Fibroblast of skin of right quadriceps (primary cell): ENCODE measurements at places on chromosomes 6 and 20.

DNA sequence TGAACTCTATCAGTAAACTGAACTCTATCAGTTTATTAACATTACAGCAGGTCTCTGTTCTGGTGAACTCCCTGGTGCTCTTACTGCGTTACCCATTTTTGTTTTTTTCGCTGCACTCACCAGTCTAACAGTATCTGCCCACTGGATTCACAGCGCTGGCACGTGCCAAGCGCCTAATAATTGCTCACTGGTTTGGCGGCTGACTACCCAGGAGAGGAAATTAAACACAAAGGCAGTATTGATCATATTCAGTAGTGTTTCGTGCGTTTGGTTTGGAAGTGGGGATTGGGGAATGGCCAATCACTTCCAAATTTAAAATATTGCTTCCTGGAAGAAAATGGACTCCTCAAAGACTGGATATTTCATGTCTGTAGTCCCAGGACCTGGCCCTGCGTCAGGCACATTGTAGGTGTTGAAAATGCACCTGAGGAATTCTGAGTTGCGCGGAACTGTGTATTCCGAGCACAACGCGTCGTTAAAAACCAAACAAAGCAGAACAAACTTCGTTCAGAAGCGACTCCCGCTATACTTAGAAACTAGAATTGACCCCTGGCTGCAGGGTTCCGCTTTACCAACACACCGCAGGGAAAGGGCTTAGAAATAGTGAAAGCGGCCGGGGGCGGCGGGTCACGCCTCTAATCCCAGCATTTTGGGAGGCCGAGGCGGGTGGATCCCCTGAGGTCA lies 1.1 kb upstream of the RPS12 start:
- peak; percentile 10 for DNase-seq

DNA sequence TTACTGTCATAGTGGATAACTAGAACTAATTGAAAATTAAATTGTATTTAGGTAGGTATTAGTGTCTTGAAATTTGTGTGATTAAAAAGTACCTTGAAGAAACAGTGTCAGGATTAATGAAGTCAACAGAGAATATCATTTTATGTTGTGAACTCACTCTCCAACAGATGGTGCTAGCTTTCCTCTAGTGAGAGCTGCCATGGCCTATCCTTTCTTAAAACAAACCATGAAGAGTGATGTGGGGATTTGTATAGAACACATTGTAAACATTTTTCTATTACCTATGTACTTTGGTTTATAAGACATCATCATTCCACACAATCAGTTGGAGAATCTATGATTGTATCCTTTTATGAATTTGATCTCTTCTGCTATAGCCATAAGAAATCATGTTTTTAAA lies 4.8 kb upstream of the SRSF12 start:
- peak; percentile 31 for DNase-seq

- peak; percentile 33 for DNase-seq
Observed at GRCh38 chr6:128538763-128539162, 18.4 kb upstream of the PTPRK start.

DNA sequence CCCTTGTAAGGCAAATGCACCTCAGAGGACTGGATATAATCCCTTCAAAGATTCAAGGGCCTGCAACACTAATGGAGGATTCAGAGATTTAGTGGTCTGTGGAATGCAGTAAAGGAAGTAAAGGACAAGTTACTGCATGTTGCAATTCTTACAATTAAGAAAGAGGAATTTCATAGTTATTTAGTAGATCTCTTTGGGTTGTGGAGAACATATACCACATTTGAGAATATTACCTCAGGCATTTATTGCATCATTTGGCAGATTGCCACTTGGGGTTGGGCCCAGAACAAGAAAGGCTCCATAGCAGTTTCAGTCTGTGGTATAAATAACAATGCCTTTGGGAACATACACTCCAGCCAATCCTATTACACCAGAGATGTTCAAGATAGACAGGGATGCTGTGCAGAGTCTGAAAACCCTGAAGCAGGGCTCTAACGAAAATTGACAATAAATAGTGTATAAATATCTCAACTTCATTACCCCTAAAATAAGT lies 20.9 kb upstream of the EPM2A start:
- peak; percentile 97 for DNase-seq

DNA sequence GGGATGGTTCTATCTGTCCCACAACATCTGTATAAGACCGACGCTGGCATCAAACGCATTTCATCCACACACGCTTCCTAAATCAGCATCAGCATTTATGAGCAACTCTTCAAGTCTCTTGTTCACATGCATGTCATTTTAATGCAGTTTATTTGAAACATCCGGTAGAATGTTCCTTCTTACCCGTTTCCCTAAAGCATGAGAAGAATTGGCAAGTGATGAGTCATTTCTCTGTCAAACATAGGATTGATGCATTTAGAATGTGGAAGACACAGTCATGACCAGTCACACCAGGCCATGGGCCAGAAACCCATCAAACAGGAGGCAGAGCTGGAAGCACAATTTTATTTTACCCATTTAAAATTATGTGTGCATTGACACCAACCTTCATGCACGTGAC lies 122.8 kb downstream of the UST start:
- peak; percentile 96 for DNase-seq

DNA sequence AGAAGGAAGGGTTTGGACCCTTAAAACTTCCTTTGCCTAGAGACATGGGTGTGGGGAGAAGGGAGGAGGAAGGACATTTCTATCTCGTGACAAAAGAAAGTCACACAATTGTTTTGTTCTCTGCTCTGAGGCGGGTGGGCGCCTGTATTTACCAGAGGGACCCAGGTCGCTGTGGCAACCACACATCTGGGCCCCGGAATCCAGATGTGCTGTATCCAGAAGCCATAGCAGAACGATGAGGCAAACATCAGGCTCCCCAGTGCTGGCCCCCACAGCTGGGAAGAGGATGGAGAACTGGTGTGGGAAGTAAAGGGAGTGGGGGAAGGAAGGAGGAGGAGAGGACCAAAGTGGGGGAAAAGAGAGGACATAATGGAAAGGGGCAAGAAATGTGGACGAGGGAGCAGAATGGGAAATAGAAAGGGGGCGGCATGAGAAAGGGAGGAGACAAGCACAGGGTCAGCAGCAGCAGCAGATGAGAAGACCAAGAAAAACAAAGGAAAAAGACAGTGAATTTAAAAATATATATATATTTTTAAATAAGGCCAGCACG lies 3.4 kb upstream of the TNXB start:
- no peak for DNase-seq

GRCh38 chr6:136039185-136039584 lies 187.7 kb downstream of the PDE7B start:
- DNase-seq, result peak; percentile 46

GRCh38 chr6:141968632-141969031 lies 164.1 kb upstream of the GJE1 start:
- no peak for DNase-seq

DNA sequence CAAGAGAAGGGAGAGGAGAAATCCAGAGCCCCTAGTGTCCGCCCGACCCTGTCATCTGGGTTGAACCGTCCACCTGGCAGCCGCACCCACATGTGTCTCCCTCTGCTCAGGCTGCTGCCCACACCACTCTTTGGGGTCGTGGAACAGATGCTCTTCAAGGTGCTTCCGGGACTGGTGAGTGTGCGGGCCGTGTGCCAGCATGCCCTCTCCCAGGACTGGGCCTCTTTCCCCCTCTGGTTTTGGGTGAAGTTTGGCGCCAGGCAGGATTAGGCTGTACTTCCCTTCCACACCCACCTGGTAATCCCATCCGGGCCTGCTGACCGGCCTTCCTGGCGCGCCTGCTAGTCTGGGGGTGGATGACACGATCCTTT lies 7.9 kb downstream of the BPIFB3 start:
- no peak for DNase-seq

DNA sequence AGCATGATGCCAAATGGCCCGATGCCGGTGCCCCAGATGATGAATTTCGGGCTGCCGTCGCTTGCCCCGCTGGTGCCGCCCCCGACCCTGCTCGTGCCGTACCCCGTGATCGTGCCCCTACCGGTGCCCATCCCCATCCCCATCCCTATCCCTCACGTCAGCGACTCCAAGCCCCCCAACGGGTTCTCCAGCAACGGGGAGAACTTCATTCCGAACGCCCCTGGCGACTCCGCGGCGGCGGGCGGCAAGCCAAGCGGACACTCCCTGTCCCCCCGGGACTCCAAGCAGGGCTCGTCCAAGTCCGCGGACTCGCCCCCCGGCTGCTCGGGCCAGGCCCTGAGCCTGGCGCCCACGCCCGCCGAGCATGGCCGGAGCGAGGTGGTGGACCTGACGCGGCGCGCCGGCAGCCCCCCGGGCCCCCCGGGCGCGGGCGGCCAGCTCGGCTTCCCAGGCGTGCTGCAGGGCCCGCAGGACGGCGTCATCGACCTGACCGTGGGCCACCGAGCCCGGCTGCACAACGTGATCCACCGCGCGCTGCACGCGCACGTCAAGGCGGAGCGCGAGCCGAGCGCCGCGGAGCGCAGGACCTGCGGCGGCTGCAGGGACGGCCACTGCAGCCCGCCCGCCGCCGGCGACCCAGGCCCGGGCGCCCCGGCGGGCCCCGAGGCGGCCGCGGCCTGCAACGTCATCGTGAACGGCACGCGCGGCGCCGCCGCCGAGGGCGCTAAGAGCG lies 144.6 kb downstream of the SOBP start:
- DNase-seq, result no peak

- DNase-seq, result no peak
Observed at GRCh38 chr20:34095825-34096224, 16.2 kb downstream of the EIF2S2 start.

GRCh38 chr20:48828734-48829460 lies 1.1 kb upstream of the PREX1 start:
- no peak for DNase-seq

GRCh38 chr6:79536585-79536953 lies 661 bp downstream of the LCA5 start:
- DNase-seq, result peak; percentile 18

DNA sequence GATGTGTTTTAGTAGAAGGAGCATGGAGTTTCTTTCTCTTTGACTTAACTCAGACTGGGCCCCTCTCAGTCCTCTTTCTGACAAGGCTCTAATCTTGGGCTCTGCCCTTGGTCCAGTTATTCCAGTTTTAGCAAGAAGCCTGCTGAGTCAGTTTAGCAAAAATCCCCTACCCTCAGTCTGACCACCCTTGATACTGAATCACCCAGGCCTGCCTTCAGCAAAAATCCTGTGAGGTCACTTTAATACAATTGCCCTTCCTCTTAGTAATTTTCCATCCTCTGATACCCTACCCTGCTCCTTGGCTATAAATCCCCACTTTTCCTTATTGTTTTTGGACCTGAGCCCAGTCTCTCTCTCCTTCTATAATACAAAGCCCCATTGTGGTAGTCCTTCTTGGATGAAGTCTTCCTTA lies 326.7 kb upstream of the NOX3 start:
- DNase-seq, result peak; percentile 91

- DNase-seq, result peak; percentile 16
Observed at GRCh38 chr20:667351-668034, 8.1 kb downstream of the SCRT2 start.

GRCh38 chr6:54020334-54020733 lies 90.9 kb upstream of the MLIP start:
- peak; percentile 28 for DNase-seq

GRCh38 chr6:138724015-138724414 lies 49.6 kb upstream of the CCDC28A start:
- peak; percentile 2 for DNase-seq

- DNase-seq, result peak; percentile 70
Observed at GRCh38 chr6:25016014-25016720, 80.4 kb upstream of the RIPOR2 start.

- DNase-seq, result no peak
Observed at GRCh38 chr20:32140603-32141002, 31.1 kb downstream of the TM9SF4 start.

DNA sequence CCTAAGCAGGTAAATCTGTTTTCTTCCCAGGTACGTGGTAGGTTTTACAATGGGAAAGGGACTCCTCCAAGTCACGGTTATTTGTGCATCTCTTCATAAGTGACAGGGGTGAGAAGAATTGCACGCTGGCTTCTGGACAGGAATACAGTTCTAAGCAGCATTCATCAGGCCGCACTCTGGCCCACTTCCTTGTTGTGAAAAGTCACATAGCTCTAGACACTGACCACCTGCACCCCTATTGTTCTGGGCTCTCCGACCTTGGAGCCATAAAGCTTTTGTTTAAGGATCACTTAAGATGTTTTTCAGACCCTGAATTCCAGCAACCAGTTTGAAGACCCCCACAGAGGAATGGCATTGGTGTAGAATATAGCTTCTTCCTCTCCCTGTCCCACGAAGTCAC lies 31.4 kb downstream of the RAMACL start:
- DNase-seq, result no peak

GRCh38 chr6:168221000-168221399 lies 98.6 kb downstream of the DACT2 start:
- no peak for DNase-seq

DNA sequence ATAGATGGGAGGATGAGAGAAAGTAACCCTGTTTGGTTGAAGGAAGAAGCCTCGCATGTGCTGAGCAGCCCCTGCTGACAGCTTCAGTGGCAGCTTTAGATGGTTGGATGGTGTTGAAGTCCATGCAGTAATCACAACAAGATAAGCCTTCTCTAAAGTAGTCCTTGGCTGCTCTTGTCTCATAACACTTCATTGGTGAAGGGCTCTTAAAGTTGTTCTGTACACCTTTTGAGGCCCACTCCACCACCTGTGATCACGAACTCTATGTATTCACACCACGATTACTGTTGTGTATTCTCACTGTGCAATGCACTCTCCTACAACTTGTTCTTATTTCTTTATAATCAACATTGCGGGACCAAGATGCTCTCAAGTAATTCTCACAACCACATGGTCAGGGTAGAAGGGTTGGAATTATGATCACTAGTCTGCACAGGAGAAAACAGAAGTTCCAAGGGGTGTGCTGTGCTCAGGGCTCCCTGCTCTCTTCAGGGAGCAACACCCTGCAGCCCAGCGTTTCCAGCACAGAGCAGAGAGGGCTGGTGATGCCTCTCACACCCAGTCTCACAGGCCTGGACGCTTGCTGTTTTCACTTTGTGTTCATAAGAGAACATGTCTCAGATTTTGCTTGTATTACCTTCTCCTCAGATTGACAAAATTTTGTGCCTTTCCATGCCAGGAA lies 294.4 kb downstream of the SMOC2 start:
- no peak for DNase-seq

DNA sequence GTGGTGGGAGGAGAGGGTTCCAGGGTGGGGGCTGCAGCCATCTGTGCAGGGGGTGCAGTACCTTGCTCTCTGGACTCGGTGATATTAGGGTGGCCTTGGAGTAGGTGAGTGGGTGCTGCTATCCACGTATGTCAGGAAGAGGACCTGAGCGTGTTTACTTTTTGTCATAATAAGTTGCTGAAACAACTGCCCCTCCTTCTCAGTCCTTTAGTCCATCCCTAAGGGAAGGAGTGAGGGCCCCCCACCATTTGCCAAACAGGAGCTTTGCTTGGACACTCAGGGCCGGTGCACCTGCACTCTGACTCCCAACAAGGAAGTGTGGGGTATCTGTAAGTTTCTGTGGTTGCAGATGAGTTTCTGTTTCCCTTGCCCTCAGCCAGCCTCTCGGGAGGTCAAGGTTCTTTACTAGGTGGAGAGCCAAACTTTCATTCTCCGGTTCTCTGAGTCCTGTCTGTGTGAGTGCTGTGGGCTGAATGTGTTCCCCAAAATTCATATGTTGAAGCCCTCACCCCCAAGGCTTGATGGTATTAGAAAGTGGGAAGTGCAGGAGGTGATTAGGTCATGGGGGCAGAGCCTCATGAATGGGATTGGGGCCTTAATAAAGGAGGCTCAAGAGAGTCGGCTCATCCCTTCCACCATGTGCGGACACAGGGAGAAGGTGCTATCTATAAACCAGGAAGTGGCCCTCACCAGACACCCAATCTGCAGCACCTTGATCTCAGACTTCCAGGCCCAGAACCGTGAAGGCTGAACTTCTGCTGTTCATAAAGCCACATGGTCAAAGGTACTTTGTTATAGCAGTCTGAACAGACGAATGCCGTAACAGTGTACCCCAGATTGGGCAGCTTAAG lies 19.6 kb upstream of the CCR6 start:
- DNase-seq, result no peak

GRCh38 chr6:14189074-14189473 lies 71.5 kb downstream of the CD83 start:
- DNase-seq, result no peak
